Activated T-cell treated with anti-CD3 and anti-CD28 coated beads, Interleukin-2, amount 50 U/mL, for 72 hours (primary cell): ENCODE measurements at places on chromosomes 6 and 20. TPM values are rescaled to one million over a fixed set of nuclear protein-coding genes. Genes with fewer than 3 reads are reported as not detected.

DNA sequence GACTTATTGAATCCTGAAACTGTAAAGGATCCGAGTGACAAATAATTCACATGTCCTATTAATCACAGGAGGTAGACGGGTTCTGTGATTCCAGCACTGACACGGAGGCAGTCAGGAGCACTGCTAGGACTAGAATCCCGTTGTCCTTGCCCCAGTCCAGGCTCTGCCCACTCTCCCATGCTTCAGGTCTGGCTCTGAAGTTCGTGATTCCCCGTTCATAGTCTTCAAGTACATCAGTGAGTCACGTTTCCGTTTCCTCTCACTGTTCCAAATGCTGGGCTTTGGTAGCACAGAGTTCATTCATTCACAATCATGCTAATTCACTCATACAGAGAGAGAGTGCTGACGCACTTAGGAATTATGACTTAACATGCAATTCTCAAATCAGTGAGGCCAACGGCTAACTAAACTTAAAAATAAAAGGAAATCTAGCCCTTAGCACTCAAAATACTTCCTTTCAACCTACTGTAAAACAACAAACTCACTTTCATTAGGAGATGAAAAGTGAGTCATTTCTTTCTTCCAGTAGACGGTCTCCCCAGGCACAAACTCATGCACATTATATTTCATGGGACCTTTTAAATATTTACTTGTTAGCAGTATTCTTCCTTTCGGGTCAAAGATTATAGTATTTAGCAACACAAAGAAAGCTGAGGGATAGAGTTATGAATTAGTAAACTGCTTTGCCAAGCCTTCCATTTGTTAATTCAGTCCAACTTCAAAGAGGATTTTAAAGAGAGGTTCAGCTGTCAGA is 94.0 kb upstream of the NHSL1 start:
- peak; percentile 60 for DNase-seq

DNA sequence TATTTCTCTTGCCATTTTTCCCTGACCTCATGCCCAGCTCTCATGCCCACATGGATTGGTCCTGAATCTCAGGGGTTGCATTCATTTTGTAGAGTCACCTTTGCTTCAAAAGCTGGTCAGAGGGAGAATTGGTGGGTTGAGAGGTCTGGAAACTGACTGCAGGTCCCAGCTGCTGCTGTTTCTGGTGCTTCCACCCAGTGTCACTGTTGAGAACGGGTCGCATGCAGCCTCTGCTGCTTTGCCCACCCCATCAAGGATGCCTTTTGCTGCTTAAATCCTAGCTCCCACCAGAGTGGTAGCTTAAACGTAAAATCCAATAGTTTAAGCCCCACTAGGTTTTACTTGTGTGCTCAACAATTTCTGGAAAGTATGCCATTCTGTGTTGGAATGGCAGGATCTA is 211.4 kb upstream of the TSHZ2 start:
- no peak for DNase-seq

- DNase-seq, result no peak
These were observed 96.0 kb upstream of the PRND start for GRCh38 chr20:4625687-4626086.

DNA sequence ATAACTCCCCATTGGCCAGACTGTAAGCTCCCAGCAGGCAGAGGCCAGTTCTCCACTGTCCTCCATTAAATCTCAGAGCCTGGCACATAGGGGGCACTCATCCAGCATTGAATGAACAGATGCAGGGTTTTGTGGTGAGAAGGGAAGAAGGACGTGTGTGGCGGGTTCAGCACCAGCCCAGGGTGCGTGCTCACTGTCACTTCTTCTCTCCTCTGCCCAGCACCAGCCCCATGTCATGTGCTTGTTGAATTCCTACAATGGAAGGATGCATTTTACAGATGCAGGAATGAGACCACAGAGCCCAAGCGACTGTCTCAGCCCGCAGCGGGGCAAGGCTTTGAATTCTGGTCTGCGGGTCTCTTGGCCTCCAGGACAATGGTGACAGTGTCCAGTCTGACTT is 149.9 kb downstream of the CEBPB start:
- no peak for DNase-seq

- DNase-seq, result no peak
These were observed 566.5 kb upstream of the AGPAT4 start for GRCh38 chr6:161840380-161840779.

GRCh38 chr6:119116712-119117281 is 38.3 kb upstream of the FAM184A start:
- DNase-seq, result no peak

DNA sequence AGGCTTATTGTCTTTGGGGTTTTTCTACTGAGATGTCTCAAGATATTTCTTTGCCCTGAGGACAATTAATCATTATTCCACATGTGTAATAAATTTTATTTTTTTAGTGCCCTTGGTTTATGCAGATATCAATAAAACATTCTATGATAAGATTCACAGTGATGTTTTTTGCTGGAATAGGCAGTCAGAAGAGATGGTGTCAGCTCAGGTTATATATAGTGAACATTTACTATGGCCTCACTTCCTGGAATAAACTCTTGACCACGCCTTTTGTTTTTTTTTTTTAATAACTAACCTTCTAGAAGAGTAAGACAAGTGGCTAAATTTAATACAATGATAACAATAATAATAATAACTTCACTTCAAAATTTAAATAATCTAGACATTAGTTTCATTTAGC is 209.7 kb downstream of the TRDN start:
- no peak for DNase-seq

GRCh38 chr6:111474106-111474505 is 8.9 kb downstream of the REV3L start:
- no peak for DNase-seq

DNA sequence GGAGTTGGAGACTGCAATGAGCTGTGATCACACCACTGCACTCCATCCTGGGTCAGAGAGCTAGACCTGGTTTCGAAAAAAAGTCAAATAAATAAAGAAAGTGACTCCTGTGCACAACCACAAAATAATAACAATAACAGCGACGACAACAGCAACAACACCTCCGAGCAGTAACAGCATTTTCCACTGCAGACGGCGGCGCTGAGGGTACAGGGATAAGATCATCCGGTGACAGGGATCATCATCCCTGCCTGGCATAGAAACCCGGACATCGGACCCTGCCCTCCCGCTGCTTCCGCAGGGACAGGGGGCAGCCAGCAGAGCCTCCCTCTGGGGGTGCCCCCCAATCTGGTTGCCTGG is 11.5 kb downstream of the SRXN1 start:
- DNase-seq, result no peak

GRCh38 chr6:18102783-18103509 is 19.5 kb downstream of the NHLRC1 start:
- no peak for DNase-seq

DNA sequence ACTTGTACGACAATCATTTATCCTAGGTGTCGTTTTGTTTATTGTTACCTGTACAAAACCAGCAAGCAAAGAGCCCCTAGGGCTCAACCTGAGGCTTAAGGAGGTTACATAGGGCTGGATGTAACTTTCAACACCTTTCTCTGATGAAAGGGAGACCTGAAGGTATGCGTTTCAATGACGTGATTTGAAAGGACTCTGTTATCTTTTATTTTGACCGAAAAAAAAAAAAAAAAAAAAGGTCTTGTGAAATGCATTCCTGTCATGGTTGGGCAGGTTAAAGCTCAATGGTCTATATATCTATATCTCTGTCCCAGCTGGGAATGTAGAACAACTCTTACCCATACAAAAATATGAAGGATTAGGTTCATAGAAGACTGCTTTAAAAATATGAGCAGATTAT is 78.7 kb upstream of the SASH1 start:
- DNase-seq, result no peak

- DNase-seq, result no peak
These were observed 21.4 kb downstream of the BRPF3 start for GRCh38 chr6:36217946-36218345.

DNA sequence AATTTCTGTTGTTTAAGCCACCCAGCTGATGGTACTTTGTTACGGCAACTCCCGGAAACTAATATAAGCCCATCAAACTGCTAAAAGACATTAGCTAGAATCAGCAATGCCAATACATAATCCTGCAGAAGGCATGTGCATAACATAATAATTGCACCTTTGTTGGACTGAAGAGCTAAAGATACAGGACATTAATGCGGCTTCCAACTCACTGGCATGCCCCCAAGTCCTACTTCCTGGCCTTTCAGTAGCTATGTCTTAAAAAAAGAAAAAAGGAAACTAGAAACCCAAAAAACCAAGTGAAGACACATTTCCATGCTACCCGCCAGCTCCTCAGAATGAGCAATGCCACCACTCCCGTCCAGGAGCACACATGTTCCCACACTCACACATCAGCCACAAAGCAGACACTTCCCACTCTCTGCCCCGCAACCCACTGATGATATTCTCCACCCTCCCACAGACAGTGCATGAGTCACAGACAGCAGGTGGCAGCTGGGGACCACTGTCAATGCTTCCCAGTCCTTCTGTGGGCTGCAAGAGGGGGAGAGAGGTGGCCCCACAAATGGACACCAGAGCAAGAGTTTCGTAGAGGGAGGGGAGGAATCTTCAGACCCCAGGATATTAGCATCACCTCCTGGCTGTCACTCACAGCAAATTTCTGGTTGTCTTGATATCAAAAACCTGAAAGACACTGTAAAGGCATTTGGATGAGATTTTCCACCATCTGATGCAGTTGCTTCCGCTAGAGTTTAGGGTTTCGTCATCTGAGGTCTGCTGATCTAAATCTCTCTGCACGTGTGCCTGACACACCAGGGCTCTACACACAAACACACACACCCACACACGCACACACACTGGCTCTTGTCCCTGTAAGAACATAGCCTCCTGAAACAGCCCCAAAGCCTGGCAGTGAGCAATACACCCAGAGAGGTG is 32.8 kb downstream of the GFOD1 start:
- peak; percentile 85 for DNase-seq

- DNase-seq, result peak; percentile 15
These were observed 604.4 kb upstream of the NOX3 start for GRCh38 chr6:156060013-156060412.

- DNase-seq, result no peak
These were observed 210.4 kb downstream of the ALDH8A1 start for GRCh38 chr6:134739299-134740026.

DNA sequence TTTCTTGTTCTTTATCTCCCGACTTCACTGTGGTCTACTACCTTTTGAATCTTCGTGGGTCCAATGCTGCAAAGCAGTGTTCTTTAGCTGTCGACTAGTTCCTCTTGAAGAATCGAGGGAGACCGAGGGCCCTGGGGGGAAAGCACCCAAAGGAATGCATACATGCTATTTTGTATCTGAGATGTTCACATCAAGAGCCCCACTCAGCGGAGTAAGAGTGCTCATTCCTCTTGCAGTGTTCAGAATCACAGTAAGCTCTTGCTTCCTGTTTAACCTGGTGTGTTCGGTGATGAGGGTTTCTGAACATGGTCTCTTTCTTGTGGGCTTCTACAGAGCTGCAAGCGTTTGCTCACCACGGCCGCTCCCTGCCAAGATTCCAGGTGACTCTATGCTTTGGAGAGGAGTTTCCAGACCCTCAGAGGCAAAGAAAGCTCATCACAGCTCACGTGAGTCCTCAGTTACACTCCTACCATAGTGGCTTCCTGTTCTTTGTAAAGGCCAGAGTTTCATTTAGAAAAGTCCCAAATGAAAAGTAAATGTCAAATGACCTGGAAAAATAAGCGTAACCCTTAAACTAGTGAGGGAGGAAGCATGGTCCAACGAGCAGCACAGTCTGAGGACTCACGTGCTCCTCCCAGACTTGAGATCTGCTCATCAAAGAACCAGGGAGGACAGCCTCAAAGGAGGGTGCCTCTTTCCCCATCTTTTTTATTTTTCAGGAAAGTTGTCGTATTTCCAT is 13.3 kb downstream of the IRF4 start:
- no peak for DNase-seq

GRCh38 chr6:153392156-153392555 is 261.1 kb upstream of the RGS17 start:
- no peak for DNase-seq

- no peak for DNase-seq
These were observed 22.6 kb downstream of the ETV7 start for GRCh38 chr6:36364669-36365479.

DNA sequence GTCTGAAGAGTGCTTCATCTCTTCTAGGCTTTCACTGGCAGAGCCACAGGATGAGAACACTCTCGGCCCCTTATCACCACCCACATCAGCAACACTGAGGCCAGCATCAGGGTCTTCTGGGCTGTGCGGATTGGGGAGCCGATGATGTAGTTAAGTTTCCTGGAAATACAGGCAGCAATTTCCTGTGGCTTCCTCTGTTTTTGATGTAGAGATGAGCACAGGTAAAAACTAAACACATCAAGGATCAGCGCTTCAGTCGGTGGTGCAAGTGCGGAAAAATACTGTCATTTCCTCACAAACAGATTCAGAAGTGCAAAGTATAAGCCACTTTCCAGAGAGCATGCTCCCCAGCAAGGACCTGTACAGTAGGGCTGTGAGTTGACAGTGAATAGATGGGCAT is 62.6 kb downstream of the BACH2 start:
- peak; percentile 71 for DNase-seq

- DNase-seq, result no peak
These were observed 43.2 kb downstream of the RNF24 start for GRCh38 chr20:3972161-3972560.

DNA sequence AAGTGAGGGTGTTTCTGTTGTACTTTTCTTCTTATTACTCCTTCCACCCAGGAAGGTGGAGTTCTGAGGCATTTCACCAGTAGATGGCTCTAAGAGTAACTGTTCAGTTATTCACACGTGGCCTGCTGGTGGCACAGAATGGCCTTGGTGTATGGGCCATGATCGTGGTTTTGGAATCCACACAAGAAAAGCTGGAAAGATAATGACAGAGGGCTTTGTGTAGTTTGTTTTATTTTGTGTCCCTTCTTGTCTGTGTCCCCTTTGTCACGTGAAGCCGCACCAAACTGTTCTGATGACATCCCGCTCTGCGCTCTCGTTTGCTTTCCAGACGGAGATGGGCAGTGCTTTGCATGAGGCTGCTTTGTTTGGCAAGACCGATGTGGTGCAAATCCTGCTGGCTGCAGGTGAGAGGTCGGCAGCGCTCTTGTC is 93.4 kb downstream of the ANKS1A start:
- DNase-seq, result no peak

DNA sequence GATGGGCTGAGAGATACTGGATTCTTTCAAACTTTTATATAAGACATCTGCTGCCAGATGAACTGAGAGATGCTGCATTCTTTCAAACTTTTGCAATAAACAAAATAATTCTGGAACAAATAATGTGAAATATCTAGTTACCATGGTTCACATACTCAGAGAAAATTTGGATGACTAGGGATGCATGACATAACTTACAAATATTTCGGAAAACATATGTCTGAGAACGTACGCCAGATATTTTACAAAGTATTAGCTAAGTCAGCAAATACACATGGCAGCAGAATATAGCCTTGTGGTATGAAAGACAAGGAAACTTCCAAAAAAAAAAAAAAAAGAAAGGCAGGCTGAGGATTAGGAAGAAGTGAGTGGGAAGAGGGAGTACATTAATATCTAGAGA is 113.3 kb upstream of the TRAF3IP2 start:
- no peak for DNase-seq

Gene UBE2C
- 197 TPM for total RNA-seq

Gene PPP2R5D
- total RNA-seq, result 51.3 TPM

Gene BACH2
- 111 TPM for total RNA-seq

Gene MAK
- total RNA-seq, result 0.48 TPM

Gene ZNF335
- 28.4 TPM for total RNA-seq

Gene C6orf15
- total RNA-seq, result not detected

Gene GSTA3
- total RNA-seq, result not detected

Gene SIGLEC1
- total RNA-seq, result not detected

Gene BMP2
- not detected for total RNA-seq

Gene ADGRF1
- total RNA-seq, result not detected

Gene GGTLC1
- not detected for total RNA-seq

Gene LY6G5C
- 2.3 TPM for total RNA-seq
